NCI-H1694 treated with DMSO at 0.1 percent for 48 hours (cell line): ENCODE measurements at places on chromosomes 7 and 10.

DNA sequence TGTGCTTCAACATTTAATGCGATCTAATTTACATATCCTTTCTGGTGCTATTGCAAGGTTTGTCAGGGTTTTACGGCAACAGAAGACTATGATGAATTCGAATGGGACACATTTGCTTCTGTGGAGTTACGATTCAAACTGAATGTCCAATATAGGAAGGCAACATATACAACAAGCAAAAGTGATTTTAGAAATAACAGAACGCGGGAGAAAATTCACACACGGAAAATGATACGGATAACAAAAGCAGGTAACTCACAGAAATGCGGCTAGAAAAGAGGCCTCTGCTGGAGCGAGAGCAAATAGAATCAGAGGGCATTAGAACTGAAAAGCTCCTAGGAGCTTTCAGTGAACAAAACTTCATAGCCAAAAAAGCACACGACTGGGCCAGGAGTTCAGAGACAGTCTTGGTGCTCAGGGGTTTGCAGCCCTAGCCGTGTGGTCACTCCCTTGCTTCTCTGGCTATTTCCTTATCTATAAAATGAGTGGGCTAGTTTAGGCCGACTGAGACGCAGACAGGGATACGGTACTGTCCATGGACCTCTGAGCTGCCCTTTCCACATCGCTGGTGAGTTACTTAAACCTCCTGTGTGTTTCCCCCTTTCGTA lies 557 bp upstream of the TAX1BP1 start:
- DNase-seq: no peak

GRCh38 chr10:92839191-92840085 lies 8.9 kb upstream of the EXOC6 start:
- peak; percentile 74 for DNase-seq

- no peak for DNase-seq
Observed at GRCh38 chr7:55077561-55078410, 59.0 kb downstream of the EGFR start.

- no peak for DNase-seq
Observed at GRCh38 chr7:26662646-26663045, 201.7 kb downstream of the SKAP2 start.

DNA sequence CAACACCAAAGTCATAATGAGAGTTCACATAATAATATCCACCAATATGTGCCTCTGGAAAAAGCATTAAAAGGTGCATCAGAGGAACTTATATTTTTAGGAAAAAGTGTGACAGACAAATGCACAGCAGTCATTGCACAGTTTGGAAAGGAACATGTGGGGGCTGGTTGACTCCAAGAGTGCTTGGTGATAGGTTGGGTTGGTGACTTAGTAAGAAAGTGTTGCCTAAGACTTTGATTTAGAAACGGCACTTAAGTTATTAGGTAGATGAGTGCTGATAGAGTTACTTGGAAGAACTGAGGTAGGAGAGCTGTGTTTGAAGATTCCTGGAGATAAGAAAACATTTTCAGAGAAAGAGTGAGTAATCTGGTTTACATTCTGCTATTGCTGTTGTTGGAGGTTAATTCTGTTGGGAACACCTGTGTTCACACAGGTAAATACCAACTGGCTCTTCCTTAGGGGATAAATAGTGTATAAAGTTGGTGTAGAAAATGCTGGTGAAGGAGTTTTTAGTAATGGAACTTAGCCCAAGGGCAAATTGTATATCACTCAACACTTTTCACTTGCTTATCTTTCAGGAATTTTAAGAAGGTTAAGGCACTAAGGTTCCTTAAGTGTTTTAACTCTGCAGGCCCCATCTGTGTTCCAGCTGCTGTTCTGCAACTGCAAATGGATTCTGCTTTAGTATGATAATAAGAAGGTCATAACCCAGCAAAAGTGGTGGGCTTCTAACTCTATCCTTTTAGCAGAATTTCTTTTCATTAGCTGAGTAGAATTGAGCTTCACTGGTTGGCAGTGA lies 196.1 kb downstream of the NSUN6 start:
- no peak for DNase-seq

DNA sequence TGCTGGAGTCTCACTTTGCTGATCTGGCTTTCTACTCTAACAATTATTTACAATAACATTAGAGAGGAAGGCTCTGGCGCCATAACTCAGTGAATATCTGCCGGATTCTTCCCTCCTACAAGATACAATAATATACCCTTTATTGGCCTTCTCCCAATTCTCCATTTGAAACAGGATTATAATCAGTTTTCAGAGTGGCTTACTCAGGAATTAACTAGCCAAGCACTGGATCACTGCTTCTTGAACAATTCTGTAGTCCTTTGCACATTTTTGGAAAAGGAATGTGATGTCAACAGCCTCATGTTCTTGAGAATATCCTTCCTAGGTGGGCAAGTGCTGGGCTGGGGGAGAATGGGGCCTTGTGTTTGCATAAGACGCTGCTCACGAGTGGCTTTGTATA lies 125.9 kb downstream of the HIPK2 start:
- no peak for DNase-seq

DNA sequence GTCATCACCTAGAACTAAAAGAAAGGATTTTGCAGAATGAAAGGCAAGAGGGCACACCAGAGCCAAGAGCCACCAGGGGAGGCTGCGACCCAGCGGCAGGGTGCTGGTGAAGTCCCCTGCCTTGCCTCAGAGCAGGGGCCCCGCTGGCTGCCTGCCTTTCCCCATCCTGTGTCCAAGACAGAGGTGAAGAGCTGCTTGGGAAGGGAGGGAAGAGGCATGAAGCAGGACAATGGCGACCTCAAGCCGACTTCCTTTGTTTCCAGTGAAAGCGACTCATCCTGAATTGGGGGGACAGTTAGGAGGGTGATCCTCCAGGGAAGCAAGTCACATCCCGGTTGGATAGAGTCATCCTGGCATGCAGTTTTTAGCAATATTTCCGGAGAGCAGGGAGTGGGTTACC lies 255.5 kb upstream of the YAE1 start:
- DNase-seq: no peak

DNA sequence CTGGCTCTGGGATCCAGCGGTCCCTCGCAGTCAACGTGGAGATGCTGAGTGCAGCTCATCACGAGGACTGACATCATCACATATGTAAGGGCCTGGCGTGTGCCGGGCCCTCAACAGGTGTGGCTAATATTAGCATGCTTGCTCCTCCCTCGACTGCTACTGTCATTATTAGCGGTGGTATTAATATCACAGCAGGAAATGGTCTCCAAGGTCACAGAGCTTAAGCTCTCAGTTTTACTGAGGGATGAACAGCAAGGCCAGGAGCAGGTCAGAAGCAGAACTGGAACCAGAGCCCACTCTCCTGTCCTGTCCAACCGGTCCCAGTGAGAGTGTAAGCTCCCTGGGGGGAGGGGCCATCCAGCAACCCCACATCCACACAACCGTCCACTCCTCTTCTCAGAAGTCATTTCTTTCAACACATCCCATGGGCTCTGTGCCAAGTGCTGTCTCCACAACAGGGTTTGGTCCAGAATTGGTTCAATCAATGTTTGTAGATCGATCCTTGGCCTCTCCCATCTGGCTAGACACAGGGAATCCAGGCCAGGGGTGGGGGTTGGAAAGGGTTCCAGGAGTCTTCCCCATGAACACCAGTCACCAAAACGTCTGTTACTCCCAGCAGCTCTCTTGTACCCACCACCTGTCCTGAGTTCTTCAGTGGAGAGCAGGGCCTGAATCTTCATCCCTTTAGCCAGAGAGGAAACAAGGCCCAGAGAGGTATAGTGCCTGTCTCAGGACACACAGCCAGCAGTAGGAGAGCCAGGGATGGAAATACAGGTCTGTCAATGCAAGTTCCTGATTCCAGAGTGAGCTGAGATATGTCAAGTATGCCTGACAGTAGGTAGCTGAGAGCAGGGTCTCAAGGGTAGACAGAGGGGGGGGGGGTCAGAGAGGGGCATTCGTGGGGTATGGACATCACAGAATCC lies 45.3 kb upstream of the ZMIZ1 start:
- DNase-seq: no peak

DNA sequence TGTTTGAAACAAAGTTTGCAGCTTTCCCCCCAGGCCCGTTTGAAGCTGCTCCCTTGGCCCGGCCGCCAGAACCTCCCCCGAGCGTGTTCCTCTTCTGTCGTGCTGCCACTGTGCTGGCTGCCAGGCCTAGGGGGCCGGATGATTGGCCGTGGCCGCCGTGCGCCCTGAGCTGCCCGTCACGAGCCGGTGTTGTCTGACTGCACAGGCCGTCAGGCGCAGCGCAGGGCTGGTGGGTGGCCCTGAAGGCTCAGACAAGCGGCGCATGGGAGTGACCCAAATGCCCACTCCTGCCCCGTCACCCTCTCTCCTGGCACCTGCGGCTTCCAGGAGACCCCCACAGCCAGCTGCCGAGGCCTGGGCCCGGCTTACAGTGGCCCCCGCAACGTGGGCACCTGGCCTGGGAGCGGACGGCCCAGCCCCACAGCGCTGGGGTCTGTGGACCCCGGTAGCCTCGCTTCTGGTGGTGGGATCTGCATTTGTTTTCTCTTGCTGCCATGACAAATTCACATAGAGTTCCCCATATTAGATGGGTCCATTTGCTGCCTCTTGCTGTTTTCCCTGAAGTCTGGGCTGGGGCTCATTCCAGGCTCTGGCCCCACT lies 13.1 kb downstream of the JAKMIP3 start:
- DNase-seq: no peak

DNA sequence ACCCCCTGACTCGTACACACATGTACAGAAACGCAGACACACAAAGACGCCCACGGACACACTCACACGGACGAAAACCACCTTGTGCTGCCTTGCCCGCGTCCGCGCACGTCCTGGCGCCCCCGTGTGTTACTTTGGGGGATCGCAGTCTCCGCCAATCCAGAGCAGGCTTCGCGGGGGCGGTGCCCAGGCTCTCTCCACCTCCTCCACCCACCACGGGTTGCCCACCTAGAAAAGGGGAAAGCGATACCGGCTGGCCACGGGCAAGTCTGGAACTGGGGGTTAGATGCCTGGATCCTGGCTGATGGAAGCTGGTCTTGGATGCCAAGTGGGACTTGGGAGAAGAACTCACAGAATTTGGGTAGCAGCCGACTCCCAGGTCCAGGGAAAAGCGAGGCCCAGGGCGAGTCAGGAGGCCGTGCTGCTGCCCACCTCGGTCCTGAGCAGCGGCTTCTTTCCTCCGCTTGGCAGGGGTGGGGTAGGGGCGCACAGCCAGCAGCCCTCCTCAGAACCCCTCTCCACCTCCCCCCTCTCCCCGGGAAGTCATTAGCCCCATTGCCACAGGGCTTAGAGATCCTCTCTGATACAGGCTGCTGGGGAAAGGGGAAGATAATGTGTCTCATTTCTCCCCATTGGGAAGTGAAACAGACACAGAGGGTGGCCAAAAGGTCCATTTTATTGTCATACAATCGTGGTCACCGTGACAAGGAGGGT lies 4.6 kb upstream of the VGF start:
- DNase-seq: peak; percentile 43

- no peak for DNase-seq
Observed at GRCh38 chr7:128801667-128802418, 10.1 kb downstream of the CCDC136 start.

DNA sequence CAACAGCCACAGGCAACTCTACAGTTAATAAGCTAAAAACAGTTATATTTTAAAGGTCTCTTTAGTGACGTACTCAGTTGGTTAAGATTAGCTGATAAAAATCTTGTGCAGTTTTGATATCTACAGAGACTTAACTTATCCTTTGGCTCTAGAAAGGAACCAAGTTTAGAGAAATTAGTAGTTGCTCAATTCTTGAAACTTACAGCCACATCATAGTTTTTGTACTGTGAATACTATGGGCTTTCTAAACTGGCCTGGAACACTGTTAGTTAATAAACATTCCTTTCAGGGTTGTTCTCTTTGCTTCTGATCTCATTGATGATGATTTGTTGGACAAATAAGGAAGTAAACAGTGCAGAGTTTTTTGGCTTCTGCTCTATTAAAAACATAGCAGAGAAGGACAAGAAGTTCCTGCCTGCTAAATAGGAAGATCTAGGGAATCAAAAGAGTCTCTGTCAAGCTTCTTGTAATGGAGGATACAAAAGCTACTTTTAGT lies 73.1 kb downstream of the MKLN1 start:
- no peak for DNase-seq
